ENCODE measurements at places on chromosomes 7 and 10. TPM values are rescaled to one million over a fixed set of nuclear protein-coding genes. Genes with fewer than 3 reads are reported as not detected.

DNA sequence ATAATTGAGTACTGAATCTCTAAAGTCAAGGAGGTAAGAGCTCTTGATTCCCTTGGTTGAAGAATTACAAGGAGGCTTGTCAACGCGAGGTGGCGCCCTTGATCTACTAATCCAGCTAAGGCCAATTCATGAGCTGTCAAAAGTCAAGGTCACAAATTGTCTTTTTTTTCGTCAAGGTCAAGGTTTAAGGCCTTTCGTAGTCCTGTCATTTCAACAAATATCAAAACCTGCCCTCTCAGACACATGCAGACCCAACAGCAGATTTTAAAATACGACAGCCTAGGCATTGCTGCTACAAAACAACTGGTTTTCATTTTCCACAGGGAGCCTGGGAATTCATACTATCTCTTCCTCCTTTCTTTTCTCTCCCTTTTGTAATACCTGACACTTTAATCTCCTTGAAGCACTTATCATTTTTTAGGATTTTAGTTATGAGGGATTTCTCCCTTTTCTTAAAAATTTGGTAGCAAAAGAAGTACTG is 3.6 kb downstream of the HOXA13 start:
- DNase-seq: peak; percentile 97

DNA sequence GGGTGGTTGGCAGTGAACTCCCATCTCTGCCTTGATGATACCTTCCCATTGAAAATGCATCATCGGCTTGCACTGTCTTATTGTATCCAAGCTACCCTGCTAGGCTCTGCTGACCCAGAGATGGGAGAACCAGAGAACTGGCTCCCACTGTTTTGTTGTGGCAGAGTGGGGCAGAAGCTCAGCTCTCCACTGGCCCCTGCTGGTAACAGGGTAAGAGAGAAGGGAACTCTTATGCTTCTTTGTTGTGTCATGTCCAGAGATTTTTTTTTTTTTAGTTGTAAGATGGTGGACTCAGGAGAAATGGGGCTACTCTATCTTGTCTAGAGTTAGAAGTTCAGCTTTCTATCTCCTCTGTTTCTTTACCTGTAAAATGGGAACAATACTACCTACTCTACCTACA is 100.5 kb upstream of the SDK1 start:
- peak; percentile 22 for DNase-seq

DNA sequence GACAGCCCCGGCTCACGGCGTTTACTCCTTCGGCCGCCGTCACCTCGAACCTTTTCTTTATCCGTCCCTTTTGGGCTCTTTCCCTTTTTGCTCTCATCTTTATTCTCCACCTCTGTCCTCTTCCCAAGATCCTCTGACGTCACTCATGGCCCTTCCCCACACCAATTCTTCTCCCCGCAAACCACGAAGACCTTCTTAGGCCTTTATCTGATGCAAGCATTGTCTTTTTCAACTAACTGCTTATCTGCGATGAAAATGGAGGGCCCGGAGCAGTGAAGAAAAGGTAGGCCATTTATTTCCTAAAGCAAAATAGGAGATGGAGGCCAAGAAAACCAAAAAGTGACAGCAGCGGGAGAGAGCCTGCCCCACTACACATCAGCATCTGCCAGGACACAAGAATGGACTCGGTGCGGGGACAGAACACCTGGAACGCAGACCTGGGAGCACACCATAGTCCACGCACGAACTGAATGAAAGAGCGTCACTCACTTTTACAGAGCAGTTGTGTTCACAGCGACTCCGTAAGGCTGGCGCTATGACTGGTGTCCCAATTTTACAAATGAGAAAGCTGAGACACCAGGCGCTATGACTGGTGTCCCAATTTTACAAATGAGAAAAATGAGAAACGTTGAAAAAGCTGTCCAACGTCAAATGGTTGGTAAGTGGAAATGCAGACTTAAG is 45.3 kb downstream of the ZNF777 start:
- DNase-seq: no peak

- no peak for DNase-seq
Measured at GRCh38 chr10:91137822-91138221, 82.6 kb upstream of the PCGF5 start.

DNA sequence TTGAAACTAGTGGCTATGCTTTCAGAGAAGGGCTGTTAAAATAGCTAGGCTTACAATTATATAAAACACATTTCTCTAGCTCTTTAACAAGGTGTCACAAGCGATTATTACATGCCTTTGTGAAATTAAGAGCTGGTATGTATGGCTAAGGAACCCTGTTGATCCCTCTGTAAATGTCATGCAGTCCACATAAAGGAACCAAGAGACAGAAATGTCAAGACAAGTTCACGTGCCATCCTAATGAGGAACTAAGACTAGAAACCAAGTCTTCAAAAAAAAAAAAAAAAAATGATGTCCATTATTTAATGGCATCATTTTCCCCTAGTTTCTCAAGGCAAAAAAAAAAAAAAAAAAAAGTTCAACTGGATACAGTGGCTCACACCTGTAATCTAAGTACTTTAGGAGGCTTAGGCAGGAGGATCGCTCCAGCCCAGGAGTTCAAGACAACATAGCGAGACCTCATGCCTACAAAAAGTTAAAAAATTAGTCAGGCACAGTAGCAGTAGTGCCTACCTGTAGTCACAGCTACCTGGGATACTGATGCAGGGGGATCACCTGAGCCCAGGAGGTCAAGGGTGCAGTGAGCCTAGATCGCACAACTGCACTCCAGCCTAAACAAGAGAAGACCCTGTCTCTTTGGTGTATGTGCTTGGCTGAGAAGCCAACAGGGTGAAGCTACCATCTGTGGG is 63.4 kb downstream of the SRPK2 start:
- DNase-seq: no peak

DNA sequence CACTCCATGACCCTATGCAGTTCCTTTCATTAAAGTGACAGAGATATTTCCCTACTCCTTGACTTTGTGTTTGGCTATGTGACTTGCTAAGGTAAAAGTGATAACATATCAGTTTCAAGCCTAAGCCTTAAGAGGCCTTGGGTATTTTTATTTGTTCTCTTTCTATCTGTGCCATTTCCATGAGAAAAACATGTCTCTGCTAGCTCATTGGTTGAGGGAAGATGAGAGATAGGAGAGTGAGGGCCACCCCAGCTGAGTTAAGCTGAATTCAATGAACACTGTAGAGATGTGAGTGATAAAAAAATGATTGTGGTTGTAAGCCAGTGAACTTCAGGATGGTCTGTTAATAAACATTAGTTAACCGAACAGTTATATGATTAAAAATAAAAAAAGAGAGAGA is 13.4 kb downstream of the TASOR2 start:
- DNase-seq: no peak

DNA sequence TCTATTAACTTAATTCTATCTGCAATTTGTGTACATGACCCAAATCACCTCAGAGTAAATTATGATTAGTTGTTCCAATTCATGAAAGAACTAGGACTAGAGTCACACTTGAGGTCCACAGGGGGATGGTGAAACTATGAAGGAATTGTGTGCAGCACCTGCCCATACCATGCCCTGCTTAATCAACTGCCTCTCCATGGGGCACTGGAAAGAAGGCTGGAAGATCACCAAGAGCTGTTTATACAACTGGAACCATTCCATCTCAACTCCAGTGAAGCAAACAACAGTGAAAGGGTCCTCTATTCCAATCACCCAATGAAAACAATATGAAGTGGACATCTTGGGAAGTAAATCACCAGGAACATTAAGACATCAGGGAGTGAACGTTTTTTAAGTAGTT is 98.7 kb upstream of the SEMA3D start:
- DNase-seq: no peak

DNA sequence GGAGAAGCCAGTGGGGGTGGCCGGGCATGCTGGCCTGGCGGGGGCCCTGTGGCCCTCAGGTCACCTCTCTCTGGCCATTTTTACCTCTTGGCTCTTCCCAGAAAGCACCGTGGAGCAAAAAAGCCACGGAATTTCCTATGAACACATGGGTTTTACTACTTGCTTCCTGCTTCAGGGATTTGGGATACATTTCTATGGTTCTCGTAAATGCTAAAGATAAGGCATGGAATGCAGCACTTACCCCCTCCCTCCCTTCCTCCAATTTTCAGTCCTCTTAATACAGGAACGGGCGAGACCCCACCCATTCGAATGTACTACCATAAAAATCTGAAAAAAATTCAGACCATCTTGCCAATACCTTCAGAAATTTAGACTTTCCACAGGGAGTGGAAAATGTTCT is 279.7 kb downstream of the ARHGAP12 start:
- DNase-seq: no peak

- DNase-seq: no peak
Measured at GRCh38 chr7:157983502-157984422, 603.9 kb downstream of the PTPRN2 start.

DNA sequence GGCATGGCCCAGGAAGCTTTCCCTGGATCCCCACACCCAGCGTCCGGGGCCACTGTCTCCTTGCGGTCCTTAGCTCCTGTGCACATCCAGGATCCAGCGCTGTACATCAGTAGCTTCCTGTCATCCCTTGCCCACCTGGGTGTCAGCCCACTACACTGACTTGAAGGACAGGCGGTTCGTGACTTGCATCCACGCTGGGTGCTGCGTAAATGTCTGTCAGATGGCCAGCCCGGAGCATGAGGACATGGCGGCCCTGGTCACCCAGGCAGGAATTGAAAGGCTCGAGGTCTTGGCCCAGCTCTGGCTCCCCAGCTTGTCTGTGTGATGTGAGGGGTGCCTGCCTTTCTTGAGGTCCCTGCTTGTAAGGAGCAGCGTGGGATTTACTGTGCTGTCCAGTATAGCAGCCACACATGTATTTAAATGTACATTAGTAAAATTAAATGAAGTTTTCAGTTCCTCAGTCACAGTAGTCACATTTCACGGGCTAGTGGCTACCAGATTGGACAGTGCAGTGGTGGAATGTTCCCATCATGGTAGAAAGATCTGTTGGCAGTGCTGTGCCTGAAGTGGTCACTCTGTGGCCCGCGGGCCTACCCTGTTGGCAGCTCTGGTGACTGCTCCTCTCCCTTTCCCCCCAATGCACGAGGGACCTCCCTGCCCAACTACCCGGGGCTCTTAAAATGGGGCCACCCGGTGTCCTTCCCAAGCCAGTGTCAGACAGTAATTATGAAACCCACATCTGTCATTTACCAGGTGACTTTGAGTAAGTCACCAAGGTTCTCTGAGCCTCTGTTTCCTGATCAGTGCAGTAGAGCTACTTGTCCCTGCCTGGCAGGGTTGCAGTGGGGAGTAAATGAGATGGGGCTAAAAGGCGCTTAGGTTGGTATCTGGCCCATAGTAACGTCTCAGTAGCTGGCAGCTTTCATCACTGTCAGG is 97.8 kb upstream of the PPIF start:
- no peak for DNase-seq

- no peak for DNase-seq
Measured at GRCh38 chr7:29866490-29866930, 60.2 kb downstream of the WIPF3 start.

DNA sequence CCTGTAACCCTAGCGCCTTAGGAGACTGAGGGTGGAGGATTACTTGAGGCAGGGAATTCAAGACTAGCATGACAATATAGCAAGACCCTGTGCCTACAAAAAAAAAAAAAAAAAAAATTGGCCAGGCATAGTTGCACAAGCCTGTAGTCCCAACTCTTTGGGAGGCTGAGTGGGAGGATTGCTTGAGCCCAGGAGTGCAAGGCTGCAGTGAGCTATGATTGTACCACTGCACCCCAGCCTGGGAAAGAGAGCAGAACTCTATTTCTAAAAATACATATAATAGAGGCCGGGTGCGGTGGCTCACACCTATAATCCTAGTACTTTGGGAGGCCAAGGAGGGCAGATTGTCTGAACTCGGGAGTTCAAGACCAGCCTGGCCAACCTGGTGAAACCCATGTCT is 10.2 kb upstream of the SORBS1 start:
- no peak for DNase-seq

DNA sequence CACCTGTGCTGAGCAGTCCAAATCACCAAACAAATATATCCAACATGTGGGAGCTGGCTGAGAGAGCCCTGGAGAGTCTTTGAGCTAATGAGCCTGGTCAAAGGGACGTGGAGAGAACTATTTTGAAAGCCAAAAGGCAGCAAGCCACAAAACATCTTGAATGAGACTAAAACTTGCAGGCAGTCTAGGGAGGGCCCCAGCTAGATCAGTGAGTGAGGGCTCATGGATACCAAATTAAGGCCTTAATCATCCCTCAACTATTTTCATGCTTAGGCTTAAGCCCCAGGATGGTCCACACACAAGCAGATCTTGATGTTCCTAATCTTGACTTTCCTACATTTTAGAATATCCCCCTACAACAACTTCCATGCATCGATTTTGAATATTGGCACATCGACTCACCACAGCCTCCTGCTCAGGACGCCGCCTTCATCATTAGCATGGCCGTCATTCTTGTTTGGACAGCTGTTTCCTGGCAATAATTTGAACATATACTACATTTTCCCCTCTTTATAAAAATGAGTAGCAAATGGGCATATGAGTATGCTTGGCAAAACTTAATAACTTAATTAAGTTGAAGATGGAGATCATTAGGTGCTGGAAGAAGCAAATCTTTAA is 86.9 kb upstream of the ADAM12 start:
- no peak for DNase-seq

DNA sequence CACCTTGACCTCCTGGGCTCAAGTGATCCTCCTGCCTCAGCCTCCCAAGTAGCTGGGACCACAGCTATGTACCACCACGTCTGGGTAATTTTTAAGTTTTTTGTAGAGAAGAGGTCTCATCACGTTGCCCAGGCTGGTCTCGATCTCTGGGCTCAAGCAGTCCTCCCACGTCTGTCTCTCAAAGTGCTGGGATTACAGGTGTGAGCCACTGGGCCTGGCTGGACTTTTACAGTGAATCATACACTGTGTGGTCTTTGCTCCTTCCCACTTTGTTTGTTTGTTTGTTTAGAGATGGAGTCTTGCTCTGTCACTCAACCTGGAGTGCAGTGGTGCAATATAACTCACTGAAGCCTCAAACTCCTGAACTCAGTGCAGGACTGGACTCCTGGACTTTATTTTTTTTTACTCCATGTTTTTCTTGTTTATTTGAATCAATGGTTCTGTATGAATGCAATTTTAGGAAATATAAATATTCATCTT is 12.5 kb downstream of the PPIA start:
- DNase-seq: no peak

DNA sequence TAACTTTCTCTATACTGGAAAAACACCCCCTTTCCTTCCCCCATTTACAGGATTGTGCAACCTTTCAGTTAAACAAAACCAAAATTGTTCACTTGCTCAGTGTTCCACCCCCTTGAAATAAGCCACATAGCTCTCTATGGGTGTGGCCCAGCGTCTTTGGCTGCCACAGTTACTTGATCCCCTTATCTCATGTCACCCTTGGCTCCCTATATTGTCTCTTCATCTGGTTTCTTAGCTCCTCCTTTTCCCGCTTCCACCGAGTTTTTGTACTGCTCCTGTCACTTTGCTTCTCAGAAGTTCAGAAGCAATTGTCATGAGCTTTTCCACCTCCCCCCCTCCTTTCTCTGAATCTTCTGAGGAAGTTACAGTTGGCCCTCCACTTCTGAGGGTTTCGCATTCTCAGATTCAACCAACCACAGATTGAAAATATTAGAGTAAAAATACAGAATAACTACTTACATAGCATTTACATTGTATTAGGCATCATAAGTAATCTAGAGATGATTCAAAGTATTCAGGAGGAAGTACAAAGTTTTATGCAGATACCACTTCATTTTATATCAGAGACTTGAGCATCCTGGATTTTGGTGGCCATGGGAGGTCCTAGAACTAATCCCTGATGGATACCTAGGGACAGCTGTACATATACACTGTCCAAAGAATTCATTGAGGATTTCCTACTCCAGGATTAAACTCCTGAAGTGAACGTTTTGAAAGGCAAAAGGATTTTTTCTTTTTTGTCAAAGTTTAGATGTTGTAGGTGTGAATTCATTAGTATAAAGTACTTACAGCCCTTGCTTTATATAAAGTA is 60.4 kb downstream of the ADD3 start:
- peak; percentile 35 for DNase-seq

FAM25G gene
- not detected for total RNA-seq

CAMK2B gene
- 0.80 TPM for total RNA-seq

ABCB4 gene
- 0.30 TPM for total RNA-seq
